ENCODE measurements at places on chromosomes 11 and 22.

- peak; percentile 22 for DNase-seq
Measured at GRCh38 chr11:57527056-57527631, 3.4 kb downstream of the TIMM10 start.

DNA sequence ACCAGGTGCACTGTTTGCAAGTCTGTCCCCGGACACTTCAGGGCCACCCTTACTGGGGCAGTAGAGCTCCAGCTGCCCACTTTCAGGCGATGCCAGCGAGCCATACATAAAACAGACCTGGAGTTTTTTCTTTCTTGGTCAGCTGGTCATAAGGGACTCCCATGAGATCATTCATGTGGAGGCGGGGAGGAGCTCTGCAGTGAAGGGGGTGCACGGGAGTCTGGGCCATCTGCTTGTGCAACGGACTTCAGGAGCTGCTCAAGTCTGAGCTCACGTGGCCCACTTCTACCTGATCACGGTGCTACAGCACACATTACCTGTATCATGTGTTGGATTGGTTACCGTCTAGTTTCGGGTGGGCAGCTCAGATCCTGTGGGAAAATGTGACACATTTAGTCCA is 9.2 kb upstream of the MRGPRF start:
- no peak for DNase-seq

DNA sequence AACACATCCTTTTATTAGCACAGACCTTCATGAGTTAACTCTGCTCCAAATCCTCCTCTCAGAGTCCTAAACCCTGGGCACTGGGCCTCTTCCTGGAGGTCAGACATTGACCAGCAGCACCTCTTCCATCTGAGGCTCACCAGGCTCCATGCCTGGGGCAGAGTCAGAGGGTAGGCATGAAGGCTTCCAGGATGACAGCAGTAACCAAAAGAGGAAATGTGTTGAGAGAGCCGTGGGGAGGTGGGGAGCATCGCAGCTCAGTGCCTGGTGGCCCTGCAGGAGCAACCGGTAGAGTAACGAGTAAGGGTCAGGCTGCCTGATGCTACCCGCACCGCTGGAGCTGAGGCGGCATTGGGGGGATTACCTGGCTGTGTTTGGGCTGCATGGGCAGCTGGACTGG is 9.4 kb upstream of the NAV2 start:
- DNase-seq, result no peak

DNA sequence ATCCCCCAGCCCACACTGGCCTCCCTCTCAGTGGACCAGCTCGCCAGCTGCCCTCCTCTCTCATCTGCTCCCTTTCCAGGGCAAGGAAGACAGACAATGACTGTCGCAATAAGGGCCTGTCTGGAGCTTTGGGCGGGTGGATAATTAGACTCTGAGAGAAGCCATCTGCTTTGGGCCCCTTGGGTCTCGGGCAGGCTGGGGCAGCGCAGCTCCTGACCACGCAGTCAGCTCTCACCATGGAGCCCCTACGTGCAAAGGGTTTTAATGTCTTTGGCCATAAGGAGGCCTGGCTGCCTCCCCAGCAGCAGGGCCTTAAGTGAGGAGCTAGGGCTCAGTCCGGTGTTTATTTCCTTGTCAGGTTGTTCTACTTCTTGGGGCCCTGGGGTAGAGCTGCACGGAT is 153.9 kb downstream of the CHST1 start:
- no peak for DNase-seq

DNA sequence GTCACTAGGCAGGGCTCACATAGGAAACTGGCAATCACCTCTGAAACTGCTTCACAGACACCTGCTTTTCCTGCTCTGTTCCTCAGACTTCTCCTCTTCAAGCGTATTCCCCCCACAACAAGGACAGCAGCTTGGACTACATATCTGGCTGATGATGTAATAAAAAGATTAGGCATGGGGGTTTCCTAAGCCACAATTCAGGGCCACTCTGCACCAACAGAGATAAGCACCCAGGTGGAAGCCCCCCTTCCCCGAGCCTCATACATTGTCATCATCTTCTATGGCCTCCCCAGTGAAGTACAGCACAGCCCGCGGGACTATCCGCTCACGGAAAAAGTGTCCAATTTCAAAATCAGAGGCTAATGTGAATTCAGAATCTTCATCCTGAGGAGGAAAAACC is 25.0 kb upstream of the PHLDA2 start:
- no peak for DNase-seq

GRCh38 chr11:124740277-124740882 is 638 bp downstream of the NRGN start:
- DNase-seq, result peak; percentile 50

- no peak for DNase-seq
Measured at GRCh38 chr11:97934572-97935208, 1086.1 kb upstream of the CNTN5 start.

DNA sequence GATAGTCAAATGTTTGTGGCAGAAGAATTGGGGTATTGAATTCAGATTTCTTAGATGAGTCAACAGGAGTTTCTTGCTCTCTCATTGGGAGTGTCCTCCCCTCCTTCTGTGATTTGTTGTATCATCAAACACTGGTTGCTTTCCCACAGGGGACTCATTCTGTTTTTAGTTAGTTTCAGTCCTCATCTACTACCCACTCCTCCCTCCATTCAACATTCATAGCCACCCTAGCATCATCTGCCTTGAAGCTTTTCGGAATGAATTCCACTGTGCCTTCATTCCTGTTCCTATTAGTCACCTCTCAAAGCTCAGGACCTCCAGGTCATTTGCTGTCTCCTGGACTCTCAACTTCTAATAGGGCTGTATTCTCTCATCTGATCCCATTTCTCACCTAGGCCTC is 31.5 kb upstream of the RAB38 start:
- no peak for DNase-seq

DNA sequence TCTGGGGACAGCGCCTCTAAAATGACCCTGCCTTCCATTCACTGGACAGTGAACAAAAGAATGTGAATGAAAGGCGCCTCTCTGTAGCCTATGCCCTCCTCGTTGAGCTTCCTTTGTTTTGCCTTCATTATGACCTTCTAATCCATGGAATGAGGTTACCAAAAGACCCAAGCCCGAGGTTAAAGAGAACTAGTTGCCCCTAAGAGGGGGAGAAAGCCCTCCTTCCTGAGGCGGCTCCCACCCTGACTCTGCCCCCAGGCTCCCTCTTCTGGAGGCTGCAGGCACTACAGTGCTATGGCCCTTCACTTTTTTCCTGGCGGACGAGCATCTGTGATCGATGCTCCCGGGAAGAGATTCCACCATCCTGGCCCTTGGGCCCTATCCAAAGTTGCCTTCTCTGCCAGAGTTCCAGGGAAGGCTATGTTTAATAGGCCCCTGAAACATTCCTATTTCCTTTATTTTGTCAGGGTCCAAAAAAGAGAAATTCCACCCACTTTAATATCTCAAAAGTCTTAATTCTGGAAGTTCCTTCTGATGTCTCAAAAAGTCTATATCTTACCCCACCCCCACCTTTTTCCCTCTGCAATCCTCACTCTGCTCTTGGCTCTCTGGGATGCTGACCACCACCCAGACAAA is 147.3 kb downstream of the FEZ1 start:
- DNase-seq, result peak; percentile 8

DNA sequence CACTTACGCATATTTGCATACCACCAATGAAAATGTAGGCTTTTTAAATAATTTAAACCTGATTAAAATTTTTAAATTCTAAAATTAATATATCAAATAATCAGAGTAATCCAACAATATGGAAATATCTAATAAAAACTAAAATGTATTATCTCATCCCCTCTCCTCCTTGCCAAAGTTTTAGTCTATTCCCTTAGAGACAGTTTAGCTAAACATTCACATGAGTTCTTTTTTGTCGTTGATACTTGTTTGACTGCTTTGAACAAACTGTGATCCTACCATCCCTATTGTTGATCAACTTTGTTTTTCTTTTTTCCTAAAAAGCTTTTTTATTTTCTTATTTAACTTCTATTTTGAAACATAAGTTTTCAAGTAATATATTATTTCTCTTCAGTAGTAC is 81.4 kb upstream of the PARVA start:
- no peak for DNase-seq

- DNase-seq, result no peak
Measured at GRCh38 chr11:75402002-75402773, 2.9 kb downstream of the RPS3 start.

- no peak for DNase-seq
Measured at GRCh38 chr11:134888821-134889220, 476.8 kb upstream of the B3GAT1 start.

- DNase-seq, result no peak
Measured at GRCh38 chr11:127994736-127995135, 592.6 kb downstream of the ETS1 start.

DNA sequence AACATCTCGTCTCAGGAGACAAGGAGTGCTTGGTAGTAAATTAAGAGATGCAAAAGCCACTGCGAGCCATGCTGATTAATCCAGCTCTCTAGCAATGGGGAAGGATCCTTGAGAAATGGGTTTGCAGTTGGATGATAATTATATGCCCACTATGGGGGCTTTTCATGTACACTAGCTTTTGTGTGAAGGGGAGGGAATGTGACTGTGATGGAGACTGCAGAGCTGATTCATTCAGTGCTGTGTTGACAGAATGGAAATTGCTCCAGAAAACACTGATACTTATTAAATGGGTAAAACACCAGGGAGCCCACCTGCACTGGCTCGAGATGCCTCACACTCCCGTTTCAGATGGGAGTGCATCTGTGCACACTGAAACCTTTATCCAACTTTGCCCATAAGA is 37.0 kb upstream of the KIRREL3 start:
- no peak for DNase-seq

DNA sequence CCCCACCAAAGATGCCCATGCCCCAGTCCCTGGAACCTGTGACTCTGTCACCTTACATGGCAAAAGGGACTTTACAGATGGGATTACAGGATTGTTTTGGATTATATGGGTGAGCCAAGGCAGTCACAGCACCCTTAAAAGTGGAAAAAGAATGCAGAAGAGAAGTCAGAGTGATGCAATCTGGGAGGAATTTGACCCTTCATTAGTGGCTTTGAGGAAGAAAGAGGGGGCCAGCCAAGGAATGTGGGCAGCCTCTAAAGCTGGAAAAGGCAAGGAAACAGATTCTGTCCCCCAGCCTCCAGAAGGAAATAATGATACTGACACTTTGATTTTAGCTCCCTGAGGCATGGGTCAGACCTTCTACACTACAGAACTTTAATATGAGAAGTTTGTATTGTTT is 257.3 kb upstream of the ISX start:
- DNase-seq, result no peak

GRCh38 chr11:60336767-60337391 is 9.8 kb downstream of the MS4A6E start:
- DNase-seq, result no peak

GRCh38 chr11:134388590-134388989 is 23.5 kb downstream of the B3GAT1 start:
- no peak for DNase-seq

DNA sequence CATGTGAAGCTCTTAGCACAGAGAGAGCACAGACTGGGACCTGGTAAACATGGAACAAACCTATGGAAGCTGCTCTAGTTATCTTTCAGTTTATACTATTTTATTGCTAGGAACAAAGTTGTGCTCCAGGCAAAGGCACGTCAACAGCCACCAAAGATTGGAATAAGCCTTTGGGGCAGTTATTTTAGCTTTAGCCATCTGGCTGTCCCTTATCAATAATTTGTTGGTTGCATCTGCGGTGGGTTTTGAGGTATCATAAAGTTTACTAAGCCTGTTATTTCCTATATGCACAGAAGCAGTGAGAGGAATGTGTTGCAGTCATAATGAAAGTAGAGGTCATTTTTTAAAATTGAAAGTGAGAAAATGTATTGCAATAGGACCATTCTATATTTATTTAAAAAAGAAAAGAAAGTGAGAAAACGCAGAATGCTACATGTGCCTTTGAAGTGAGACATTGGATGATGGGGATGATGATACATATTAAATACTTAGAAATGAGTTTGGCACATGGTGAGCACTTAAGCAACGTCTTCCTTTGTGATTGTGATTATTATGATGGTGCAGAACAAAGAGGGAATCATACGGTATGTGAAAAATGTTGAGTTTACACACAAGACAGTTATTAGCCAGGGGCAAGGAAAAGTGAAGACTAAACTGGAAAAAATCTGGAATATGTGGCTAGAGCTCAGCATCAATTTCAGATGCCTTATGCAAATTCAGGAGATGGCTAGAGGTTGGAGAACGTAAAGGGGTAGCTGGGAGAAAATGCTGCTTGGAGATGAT is 58.3 kb downstream of the PRR5L start:
- DNase-seq, result no peak

DNA sequence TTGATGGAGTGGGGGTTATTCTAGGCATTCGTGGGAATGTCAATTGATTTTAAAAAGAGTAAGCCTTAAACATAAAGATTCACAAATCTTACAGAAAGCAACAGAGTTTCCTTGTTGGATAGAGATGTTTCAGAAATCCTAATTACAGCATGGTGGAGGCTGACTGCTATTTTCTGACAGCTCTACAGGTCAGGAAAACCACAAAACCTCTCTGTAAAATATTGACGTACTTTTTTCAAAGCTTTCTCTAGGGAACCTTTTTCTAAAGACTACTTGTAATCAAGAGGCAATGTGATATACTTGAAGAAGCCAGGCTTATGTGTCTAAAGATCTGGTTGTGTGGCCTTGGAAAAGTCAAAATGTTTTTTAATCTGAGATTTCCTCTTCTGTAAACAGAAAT is 9.1 kb upstream of the OR8B8 start:
- DNase-seq, result no peak

DNA sequence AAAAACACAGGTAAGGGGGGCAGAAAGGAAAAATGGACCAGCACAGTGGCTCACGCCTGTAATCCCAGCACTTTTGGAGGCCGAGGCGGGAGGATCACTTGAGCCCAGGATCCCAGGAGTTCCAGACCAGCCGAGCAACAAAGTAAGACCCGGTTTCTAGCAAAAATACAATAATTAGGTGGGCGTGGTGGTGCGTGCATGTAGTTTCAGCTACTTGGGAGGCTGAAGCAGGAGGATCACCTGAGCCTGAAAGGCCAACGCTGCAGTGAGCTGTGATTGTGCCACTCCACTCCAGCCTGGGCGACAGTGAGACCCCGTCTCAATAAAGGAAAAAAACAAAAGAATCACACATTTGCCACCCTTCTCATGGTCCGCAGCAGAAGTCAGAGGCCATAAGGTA is 519.4 kb downstream of the BRD1 start:
- DNase-seq, result no peak

DNA sequence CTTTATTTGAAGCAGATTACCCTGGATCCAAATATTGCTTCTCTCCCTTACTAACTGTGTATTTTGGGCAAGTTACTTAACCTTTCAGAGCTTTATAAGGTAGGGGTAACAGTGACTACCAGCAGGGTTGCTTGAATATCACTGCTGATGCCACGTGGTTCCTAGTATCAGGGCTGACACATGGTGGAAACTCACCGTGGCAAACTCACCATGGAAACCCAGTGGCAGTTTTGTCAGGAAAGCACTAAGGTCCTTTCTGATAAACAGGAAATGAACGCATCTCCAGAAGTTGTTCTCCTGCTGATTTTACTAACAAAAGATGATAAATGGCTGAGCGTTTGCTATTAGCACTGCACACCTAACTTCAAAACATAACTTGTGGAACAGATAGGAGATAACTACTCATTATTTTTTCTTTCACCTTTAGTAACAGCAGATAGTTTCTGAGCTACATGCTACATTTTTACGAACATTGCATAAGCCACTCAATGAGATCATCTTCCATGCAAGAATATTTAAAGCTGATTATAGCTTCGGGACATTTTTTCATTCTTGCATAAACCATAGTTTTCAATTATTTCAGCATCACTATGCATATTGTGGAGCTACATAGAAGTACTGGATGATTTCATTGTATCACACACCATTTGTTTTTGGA is 59.7 kb upstream of the RAG2 start:
- no peak for DNase-seq

GRCh38 chr11:13160346-13160745 is 117.2 kb upstream of the BMAL1 start:
- no peak for DNase-seq

Measured in stimulated activated naive B cell treated with anti-CD40 and anti-IgM and Interleukin-4, amounts not matched to agents 10 μg/mL and 1 μg/mL and 100 μg/mL, for 72 hours (primary cell).